ENCODE measurements at places on chromosomes 6 and 20.

DNA sequence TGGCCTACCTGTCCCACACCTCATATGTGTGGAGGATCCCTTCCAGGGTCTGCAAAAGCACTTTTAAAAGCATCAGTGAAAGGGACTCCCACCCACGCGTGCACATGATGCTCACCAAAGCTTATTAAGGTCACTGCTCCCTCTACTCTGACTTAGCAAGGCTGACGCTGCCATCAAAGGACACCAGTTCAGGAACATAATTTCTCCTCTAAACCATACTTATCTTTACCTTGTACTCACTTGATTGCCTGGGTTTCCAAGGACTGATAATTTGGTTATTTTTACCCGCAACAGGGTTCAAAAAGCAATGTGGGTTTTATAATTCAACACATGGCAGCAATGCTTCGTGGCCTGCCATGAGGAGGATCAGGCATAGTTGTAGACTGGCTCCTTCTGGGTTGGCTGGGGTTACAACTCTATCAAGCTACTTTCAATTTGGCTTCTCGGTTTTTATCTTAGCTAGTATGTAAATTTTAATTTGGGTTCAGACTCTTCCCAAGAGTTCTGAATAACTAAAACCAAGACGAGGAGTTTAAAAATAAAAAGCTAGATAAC lies 52.2 kb upstream of the EMILIN3 start:
- no peak for DNase-seq

GRCh38 chr6:20879526-20879925 lies 345.3 kb downstream of the CDKAL1 start:
- no peak for DNase-seq

GRCh38 chr6:139271056-139271455 lies 20.7 kb downstream of the TXLNB start:
- DNase-seq, result no peak

GRCh38 chr6:43544461-43544860 lies 27.6 kb downstream of the POLR1C start:
- DNase-seq, result no peak

DNA sequence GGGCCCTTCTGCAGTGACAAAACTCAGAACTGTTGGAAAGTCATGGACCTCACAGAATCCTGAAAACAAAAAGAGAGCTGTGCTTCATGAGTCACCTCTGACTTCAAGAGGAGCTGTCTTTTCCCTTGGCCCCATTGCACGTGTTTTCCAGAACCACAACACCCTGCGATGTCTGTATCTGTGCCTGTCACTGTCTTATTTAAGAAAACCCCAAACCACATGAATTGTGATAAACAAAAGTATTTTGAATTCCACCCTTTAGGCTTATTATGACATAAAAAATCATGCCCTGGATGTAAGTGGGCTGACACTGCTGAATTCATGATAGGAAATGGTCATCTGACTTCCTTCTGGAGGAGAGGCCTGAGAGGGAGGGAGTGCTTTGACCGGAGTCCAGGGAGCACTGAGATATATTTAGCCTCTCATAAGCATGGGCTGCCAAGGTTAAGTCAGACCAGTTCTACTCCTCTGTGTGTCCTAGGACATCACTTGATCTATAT lies 96.4 kb upstream of the DUSP22 start:
- DNase-seq, result no peak

- DNase-seq, result no peak
Observed at GRCh38 chr6:136983687-136984086, 61.1 kb downstream of the IL20RA start.

DNA sequence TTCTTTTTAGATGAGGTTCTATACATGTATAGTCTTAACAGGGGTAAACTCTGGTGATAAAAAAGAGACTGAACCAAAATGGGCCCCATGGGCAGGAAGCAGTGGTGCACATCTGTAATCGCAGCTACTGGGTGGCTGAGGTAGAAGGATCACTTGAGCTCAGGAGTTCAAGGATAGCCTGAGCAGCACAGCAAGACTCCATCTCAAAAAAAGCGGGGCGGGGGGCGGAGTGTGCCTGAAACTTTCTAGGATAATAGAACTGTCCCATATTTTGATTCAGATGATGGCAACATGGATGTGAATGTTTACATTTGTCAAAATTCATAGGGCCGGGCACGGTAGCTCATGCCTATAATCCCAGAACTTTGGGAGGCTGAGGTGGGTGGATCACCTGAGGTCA lies 48.8 kb upstream of the TAF8 start:
- no peak for DNase-seq

GRCh38 chr6:81331526-81331925 lies 421.0 kb downstream of the TENT5A start:
- no peak for DNase-seq

- no peak for DNase-seq
Observed at GRCh38 chr20:49595811-49596561, 28.0 kb upstream of the PTGIS start.

DNA sequence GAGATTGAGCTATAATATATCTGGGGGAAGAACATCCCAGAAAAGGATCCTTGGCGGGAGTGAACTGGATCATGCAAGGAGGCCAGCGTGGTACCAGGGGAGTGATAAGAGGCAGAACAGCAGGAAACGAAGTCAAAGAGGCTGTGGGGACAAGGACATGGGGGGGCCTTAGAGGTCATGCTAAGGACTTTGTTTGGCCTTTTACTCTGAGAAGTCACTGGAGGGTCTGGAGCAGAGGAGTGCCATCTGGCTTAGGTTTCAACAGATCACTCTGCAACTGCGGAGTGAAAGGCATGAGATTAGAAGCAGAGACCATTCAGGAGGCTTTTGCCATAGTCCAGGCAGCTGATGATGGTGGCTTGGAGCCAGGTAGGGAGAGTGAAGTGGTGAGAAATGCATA lies 24.3 kb downstream of the MRAP2 start:
- no peak for DNase-seq

DNA sequence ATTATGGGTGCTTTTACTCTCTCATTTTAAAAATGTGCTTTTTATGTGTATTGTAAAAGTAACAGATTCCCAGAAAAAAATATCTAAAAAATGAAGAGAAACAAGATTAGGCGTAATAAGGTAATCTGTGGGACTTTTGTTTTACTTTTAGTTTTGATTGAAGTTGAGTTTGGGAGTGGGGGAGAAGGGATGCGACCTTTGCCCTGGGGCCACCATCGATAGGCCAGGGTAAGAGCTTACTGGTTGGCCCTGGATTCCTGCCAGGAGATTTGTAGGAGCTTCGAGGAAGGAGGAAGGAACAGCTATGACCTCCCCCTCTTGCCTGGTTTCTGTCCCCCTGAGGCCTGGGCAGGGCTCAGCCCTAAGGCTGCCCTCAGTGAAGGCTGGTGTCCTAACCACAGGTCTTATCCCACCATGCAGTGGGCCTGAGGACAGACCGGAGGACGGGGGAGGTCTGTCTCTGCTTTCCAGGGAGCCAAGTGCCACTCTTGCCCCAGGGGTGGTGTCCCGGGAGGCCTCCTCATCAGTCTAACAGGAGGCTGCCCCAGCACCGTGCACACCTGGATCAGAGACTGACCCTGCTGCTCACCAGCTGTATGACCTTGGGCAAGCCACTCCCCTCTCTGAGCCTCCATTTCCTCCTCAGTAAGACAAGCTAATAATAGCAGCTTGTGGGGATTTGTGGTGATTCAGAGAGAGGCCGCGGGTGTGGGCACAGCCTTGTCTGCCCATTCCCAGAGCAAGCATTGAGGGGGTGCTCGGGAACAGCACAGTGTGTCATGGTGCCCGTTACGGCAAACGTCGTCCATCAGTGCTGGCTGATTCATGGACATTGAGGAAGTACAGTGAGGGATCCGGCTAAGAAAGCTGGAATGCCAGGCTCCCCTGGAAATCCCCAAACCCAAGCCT lies 21.2 kb downstream of the TGM2 start:
- DNase-seq, result peak; percentile 78

DNA sequence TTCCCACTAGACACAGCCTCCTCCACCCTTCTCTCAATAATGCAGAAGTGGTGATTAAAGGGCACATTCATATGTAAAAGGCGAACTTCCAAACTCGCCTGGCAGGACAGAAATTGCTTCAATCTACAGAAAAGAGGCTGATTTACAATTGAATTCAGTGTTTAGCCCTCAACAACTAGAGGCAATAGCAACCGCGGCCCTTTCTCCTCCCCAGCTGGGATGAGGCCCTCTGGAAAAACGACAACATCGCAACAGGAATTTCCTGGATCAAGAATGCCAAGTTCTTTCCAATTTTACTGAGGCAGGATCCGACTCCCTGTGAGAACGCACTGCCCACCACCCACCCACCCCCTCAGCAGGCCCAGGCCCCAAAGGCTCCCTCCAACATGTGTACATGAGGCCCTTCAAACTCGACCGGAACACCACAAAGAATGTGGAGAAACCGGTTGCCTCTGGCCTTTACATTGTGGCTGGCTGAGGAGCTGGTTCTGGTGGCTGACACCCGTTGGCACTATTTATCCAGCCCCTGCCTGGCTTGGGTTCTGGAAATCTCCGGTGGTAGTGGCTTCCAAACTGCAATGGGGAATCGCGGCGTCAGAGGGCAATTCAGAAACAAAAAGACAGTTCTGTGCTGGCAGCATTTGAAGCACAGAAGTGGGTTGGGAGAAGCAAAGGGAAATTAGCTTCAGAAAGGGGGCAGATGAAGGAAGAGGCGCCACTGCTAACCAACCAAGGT lies 36.8 kb downstream of the ZMYND8 start:
- DNase-seq, result no peak

GRCh38 chr6:82836022-82836575 lies 229.5 kb downstream of the UBE3D start:
- DNase-seq, result no peak

- DNase-seq, result no peak
Observed at GRCh38 chr6:106444777-106445507, 84.4 kb downstream of the CRYBG1 start.

- peak; percentile 5 for DNase-seq
Observed at GRCh38 chr6:137832110-137832509, 34.9 kb upstream of the TNFAIP3 start.

DNA sequence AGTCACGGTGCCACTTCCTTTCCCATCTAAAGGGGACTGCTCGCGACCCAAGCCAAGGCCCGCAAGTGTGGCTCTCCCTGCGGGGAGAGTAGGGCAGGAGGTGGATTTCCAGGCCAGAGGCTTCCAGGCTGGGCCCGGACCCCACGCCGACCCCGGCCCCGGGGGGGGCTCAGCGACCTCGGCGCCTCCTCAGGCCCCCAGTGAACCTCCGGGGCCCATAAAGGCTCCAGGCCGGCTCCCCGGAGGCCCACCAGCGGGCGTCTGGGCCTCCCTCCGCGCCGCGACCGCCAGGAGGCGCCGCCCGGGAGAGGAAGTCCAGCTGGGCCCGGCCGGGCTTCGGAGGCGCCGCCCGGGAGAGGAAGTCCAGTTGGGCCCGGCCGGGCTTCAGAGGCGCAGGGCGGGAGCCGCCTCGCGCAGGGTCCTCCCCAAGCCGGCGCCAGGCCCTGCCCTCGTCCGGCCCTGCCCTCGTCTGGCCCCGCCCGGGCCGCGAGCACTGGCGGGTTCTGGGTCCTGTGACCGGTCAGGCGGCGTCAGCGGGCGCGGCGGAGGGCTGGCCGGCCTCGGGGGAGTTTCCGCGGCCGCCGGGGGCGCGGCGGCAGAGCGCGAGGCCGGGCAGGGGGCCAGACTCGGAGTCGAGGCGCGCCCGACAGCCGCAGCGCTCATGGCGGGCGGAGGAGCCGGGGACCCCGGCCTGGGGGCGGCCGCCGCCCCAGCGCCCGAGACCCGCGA lies at the start of gene RAB32:
TSS of gene RAB32 (plus strand) at position 623 of the 729 bp plus-strand sequence. CDS start at position 662, 39 bp downstream.
- DNase-seq, result peak; percentile 74

- no peak for DNase-seq
Observed at GRCh38 chr20:22320245-22320915, 264.0 kb downstream of the FOXA2 start.

DNA sequence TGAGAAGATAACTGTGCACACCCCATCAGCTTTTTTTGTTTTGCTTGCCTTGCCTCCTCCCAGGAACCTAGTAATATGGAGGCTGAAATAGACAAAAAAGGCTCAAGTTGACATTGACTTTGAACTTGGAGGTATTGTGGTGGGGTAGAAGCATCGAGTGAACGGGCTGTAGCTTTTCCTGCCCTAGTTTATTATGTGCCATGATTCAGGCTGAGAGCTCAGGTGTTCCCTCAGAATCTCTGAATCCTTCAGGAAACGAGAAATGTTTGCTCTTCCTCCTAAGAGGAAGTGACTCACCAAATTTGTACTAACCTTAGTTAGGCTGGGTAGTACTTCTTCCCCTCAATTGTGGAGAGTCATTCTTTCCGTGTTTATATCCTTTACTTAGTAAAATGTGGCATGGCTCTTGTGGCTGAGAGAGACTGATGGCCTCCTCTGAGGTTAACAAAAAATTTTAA lies 98.8 kb downstream of the SASH1 start:
- peak; percentile 91 for DNase-seq

DNA sequence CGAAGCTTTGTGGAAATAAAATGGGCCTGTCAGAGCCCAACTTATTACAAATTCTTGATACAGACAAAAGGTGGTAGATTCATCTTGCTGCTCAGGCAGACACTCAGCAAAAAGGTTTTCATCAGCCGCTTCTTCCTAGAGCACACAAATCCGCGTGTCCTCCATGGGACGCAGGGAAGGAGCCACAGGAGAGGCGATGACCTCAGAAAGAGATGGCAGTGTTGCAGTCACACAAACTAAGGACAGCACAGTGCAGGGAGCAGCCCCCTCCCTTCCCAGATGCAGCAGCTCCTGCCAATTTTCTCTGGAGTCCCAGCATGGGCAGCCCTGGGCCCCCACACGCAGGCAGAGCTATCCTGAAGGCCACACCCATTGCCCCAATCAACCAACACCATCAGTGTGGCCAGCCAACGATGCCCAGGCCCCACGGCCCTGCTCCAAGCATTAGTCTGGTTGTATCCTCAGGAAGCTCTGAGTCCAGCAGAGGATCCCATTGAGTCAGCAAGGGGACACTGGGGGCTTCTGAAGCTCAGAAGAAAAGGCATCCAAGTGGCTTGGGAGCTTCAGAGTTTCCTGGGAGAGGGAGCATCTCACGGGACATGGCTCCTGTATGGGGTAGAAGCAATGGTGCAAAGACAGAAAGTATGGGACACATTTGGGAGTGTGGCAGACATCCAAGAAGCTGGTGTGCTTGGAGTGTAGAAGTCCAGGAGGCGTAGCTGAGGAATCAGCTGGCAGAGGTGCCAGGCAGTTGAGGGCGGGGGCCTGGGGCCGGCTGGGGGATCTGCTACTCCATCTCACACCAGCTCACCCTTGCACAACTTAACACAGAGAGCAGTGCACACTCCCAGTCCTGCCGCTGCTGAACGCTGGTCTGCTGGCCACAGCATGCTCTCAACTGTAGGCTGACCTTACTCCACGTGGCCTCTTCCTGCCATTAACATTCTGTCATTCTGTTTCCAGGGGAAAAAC lies 142.1 kb upstream of the CST7 start:
- no peak for DNase-seq
